Suppressor macrophage treated with lipopolysaccharide for 4 hours (primary cell): ENCODE measurements at places on chromosomes 7 and 10.

DNA sequence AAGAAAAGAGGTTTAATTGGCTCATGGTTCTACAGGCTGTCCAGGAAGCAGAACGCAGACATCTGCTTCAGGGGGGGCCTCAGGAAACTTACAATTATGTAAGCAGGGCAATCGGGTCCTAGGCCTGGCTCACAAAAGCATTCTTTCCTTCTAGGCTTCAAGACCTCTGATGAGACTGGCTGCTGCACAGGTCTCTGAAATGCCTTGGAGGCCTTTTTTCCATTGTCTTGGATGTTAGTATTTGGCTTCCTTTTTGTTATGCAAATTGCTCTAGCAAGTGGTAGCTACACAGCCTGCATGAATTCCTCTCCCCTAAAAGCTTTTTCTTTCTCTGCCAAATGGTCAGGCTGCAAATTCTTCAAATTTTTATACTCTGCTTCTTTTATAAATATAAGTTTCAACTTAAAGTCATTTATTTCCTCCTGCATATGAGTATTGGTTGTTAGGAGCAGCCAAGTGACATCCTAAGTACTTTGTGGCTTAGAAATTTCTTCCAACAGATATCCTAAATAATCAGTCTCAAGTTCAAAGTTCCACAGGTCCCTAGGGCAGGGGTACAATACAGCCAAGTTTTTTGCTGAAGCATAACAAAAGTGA lies 83.1 kb upstream of the SEMA3A start:
- no peak for DNase-seq

GRCh38 chr10:102775935-102776669 lies 32.4 kb downstream of the WBP1L start:
- peak; percentile 70 for DNase-seq

- no peak for DNase-seq
These were observed 197.8 kb upstream of the TCF7L2 start for GRCh38 chr10:112752288-112752687.

GRCh38 chr7:117186218-117187010 lies 136.4 kb downstream of the WNT2 start:
- DNase-seq: no peak

GRCh38 chr7:24576171-24577025 lies 3.1 kb downstream of the PALS2 start:
- DNase-seq: peak; percentile 59

- DNase-seq: no peak
These were observed 1.9 kb downstream of the MAGI2 start for GRCh38 chr7:79451580-79451979.

DNA sequence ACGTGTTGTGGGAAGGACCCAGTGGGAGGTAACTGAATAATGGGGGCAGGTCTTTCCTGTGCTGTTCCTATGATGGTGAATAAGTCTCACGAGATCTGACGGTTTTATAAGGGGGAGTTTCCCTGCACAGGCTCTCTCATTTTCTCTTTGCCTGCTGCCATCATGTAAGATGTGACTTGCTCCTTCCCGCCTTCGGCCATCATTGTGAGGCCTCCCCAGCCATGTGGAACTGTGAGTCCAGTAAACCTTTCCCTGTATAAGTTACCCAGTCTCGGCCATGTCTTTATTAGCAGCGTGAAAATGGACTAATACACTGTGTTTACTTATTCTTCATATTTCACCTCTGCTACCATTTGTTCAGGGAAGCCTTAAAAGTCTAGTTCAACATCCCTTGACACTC lies 2.2 kb upstream of the DNAAF5 start:
- no peak for DNase-seq

DNA sequence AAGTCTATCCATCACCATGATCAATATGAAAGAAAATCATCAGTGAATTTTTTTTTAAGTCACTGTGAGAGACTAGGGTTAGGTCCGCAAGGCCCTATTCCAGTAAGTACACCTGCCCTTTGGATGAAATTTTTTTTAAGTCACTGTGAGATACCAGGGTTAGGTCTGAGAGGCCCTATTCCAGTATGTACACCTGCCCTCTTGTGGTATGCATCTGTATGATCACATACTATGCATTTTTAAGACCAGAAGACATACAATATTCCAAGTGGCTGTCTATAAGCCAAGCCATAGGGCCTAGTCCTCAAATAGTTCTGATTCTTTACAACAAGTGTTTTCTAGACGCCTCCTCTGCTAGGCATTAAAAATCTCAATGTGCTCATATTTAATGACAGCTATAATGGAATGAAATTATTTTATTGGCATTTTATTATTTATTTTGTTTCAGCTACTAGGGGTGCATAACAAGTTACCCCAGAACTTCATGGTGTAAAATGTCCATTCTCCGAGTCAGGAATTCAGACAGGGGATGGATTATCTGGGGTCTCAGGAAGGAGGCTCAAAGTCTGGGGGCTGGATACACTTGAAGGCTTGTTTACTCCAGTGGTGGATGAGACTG lies 53.1 kb downstream of the TEX36 start:
- DNase-seq: no peak

DNA sequence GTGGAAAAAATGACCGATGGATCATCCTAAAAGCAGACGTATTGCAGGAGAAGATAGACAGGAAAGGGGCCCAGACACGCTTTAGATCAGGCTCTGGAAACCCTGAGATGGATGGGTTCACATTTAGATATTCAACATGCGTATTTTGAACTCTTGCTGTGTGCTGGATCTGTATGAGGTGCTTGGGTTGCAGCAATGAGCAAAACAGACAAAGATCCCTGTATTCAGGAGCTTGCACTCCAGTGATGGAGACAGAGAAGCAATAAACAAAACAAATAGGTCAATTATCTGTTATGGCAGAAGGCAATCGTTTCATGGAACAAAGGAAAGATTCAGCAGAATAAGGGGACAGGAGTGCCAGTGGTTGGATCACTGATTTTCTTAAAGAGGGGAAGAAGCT lies 201.9 kb upstream of the AGK start:
- no peak for DNase-seq

DNA sequence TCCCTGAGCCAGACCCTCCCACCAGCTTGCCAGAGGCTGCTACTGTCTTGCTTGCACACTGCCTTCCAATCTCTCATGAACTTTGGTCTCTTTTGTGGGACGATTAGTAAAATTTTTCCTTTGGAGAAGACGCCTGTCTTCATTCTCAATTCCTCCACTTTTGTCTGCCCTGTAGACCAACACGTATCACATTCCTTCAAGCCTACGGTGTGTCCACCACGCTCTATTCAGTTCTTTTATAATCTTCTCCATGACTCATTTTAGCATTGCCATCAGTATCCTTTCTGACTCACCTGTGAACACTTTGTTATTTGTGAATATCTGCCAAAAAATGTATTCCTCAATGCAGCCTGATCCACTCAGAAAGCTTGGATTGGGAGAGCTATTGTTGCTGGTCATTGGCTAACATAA lies 1.4 kb downstream of the GIMAP5 start:
- DNase-seq: no peak

DNA sequence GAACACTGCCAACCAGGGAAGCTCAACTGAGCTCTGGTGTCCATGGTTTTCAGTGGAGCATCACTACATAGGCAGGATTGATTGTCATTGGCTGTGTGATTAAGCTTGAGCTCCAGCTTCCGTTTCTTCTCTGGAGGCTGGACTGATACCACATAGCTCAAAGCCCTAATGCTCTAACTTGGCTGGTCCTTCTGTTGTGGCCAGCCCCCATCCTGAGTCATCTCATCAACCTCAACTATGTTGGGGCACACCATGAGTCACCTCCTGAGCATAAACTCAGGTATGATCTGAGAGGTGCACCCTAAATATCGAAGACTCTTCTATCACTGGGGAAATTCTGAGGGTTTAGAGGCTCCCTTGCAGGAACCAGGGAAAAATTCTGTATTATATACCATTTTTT lies 114.5 kb upstream of the INHBA start:
- no peak for DNase-seq

GRCh38 chr10:111921821-111922220 lies 261.7 kb downstream of the GPAM start:
- no peak for DNase-seq

DNA sequence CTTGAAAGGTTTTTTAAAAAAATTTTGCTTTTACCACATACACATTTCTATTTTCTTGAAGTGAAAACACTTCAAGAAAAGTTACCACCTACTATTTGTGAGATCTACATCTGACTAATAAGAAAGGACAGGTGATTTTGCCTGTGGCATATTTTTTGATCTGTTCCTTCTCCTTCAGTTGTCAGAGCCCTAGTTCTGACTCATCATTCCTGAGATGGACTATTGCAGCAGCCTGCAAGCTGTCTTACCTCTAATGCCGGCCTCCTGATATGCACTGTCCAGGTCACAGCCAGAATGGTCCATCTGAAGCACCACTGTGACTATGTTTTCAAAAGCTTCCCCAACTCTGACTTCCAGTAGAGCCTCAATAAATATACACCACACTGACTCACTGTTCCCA lies 28.2 kb upstream of the ANK3 start:
- no peak for DNase-seq

DNA sequence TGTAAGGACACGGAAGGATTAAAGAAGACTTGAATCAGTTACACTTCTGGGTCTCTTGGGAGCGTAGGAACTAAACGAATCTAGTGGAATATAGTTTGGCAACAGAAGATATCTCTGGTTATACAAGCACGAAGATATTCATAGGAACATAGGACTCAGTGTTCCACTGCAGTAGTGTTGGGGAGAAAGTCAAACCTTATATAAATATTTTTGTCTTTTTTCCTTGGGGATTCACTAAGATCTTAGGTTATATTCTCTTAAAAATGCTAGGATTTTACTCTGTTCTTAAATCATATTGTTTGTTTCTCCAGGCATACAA lies 21.4 kb downstream of the PRKAR2B start:
- no peak for DNase-seq

GRCh38 chr10:87105446-87106124 lies 10.6 kb downstream of the SHLD2 start:
- no peak for DNase-seq

DNA sequence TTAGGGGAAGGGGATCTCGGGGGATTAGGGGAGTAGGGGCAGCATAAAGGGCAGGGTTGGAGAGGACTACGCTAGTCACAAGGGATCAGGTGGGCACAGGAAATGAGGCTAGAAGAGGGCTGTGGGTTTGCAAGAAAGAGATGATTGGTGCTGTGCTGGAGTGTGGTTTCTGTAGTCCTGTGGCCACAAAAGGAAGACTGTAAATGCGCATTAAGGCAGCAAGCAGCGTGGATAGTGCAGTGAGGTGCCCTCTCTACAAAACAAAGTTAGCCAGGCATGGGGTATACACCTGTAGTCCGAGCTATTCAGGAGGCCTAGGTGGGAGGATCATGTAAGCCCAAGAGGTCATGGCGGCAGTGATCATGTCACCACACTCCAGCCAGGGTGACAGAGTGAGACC lies 212.1 kb downstream of the MLLT10 start:
- no peak for DNase-seq
